ENCODE measurements at places on chromosomes 16 and 17.

DNA sequence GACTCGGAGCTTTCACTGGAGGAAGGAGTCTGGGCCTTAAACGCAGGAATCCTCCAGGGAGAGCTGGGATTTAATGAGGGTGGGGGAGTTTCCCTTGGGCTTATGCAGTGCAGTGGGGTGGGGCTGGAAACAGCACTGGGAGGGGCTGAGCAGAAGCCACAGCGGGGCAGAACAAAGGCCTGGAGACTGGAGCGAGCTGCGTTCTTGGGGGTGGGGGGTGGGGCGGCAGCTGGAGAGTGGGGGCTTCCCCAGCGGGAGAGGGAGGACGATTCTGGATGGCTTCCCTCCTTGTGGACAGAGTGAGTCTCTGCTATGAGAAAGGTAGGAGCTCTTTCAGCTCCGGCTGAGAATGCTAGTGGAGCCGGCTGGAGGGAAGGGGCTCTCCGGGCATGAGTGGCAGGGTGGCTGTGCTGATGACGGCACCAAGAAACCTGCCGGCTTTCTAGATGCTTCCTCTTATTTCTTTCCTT, 406.0 kb downstream of the SEC14L1 start:
- no peak for DNase-seq

DNA sequence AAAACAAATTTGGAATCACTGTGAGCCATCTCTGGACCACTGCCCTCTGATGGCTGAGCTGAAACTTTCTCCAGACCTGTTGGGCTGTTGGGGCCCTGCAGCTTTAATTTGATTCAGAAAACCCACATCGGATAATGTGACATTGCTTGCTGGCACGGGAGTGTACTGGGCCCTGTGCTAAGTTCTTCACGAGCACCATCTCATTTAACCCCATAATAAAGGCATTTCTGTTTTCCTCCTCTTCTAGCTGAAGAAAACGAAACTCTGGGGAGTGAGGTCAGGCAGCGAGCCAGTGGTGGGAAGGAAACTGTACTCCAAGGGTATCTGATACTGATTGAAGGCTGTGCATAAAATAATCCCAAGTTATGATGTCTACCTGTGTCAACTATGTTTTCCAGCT, 34.5 kb upstream of the TNRC6A start:
- no peak for DNase-seq

DNA sequence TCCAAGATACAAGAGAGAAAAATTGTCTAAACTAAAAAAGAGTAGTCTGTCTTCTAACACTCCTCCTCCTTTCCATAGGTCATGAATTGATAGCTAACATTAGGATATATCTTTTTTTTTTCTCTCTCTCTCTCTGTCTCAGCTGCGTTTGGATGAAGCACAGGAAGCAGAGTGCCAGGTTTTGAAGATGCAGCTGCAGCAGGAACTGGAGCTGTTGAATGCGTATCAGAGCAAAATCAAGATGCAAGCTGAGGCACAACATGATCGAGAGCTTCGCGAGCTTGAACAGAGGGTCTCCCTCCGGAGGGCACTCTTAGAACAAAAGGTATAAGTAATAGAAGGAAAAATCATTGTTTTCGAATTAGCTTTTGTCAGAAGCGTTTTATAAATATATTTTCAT, 32.9 kb downstream of the ABHD15 start:
- no peak for DNase-seq

DNA sequence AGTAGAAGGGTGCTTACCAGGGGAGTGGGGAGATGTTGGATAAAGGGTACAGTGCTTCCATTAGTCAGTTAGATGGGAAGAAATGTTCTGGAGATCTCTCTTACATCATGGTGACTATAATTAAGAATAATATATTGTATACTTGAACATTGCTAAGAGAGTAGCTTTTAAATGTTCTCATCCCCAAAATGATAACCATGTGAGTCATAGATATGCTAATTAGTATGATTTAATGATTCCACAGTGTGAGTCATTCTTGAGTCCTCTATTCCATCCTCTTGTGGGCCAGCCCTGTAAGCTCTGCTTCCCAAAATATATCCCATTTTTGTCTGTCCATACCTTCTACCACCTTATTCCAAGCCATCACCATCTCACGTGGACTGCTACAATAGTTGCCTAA, 80.6 kb upstream of the CDH11 start:
- no peak for DNase-seq

DNA sequence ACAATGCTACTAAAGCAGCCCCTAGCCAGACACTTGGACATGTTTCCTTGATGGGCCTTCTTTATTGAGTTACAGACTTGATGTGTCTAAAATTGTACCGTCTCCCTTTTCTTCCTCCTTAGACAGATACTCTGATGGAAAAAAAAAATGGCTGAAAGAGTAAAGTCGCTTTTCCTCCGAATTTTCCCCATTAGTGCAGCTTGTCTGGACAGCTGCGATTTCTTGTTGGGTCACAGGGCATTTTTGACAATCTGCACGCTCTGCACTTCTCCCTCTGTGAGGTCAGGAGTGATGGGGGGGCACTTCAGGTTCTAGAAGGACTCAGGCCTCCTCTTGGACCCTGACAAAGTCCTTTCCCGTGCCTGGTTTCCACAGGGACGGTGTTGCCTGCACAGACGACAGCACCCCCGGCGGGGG, 968 bp upstream of the PRKAR1A start:
- no peak for DNase-seq

GRCh38 chr17:48219617-48220016, 112.1 kb downstream of the SNX11 start:
- no peak for DNase-seq

DNA sequence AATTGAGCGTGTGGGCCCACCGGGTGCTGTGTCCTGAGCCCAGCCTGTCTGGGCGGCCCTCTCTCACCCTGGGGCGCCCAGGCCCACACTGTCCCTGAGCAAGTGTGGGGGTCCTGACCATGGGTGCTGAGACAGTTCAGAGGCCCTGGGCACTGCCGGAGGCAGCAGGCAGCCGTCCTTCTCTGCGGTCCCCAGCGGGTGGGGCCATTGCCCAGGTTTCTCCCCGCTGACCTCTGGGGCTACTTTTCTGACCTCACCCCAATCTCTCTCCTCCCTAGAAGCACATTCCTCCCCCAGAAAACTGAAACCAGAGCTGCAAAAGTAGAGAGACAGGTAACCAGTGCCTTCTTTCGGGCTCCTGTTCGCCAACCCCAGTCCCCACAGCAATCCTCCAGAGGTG, 36.0 kb upstream of the PVALEF start:
- no peak for DNase-seq

- DNase-seq, result no peak
These were observed 15.7 kb upstream of the DHX8 start for GRCh38 chr17:43467981-43468581.

- no peak for DNase-seq
These were observed 39.2 kb downstream of the ITGAM start for GRCh38 chr16:31298958-31299357.

DNA sequence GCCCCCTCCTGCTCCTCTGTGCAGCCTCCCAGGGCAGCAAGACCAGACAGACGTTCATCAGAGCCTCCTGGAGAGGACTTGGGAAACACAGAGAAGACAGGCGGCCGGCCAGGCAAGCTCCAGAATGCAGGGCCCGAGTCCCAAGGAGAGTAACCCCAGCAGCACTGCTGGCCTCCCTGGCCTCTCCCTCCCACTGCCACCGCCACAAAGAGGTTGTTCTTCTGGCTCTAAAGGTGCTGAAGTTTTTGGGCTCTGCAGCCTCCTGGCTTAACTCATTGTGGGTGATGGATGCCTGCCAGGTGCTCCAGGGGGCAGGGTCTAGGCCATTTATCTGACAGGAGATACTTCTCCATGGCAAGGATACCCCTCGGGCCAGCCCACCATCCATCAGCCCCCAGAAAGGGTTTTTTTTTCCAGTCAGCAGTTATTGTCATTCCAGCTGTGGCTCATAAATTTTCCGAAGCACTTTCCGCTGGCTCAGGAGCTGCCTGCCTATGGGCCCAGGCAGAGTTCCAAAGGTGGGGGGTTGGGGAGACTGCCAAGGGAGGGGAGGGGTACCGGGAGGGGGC, 32.0 kb upstream of the MRPS23 start:
- no peak for DNase-seq

DNA sequence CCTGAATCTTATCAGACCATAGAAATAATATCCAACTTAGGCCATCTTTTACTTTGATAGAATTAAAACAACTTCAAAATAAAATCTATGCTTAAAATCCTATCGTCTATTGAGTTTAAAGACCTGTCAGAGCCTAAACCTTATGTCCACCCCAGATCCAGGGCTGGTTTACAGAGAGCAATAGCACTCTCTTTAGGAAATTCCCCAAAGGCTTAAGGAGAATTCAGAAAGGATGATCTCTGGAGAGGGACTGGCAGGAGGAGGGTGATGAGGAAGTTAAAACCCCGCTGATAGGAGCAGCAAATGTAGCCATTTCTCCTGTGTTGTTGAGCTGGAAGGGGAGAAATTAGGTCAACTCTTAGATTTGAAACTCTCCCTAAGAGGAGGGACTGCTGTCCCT, 175.3 kb downstream of the HS3ST4 start:
- DNase-seq, result no peak

DNA sequence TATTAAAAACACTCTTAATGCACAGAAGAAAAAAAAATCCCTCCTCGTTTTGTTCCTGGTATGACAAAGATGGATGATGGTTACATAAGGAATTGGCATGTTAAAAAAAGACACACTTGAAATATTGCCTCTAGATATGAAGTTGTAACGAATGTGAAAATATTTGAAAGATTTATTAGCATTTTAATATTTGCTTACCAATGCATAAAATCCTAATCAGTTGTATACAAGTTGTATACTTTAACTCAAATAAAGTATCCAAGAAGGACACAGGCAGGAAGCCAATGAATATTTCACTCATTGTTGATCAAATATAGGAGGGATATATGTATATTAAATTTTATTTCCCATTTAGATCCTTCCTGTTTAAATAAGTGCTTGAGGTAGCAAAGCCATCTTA, 850.8 kb upstream of the RBFOX1 start:
- DNase-seq, result no peak
